Right renal pelvis (tissue), 4 donors: ENCODE measurements at places on chromosomes 16 and 17. TPM values are rescaled to one million over a fixed set of nuclear protein-coding genes. Genes with fewer than 3 reads are reported as not detected.

- DNase-seq: no peak
These were observed 9.3 kb upstream of the IL21R start for GRCh38 chr16:27392671-27393070.

DNA sequence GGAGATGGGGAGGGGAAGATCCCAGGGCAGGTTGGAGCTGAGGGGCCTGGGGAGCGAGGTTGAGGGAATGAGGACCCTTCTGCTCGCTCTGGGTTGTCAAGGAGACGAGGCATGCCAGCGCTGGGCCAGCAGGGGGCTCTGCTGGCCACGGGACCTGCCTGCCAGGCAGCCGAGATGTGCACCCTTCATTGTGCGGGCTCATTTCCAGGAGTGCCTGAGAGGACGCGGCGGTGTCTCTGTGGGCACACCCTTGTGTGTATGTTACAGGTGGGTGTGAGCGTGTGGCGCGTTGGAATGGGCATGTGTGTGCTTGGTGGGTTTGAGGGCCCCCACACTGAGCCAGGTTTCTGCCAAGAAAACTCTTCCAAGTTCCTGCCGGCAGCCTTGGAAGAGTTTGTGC, 15.9 kb downstream of the ARHGAP23 start:
- DNase-seq: no peak

- no peak for DNase-seq
These were observed 8.7 kb downstream of the NUP88 start for GRCh38 chr17:5410594-5411272.

DNA sequence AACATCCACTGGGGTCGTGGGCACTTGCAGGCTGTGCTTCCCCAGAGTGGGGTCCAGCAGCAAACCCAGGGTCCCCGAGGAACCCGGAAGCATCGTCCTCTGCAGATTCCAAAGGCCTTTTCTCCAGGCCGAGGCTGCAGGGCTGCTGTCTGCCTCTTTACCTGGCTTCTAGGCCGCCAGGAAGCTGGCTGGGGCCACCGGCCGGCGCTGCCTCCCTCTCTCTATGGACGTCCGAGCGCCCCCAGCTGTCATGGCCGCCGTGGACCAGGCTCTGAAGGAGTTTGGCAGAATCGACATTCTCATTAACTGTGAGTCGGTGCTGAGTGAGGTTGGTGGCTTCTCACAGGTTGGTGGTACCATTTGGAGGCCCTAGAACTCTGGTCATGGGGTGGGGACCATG, 5.6 kb downstream of the DECR2 start:
- no peak for DNase-seq

GRCh38 chr16:88780142-88781062, 4.6 kb downstream of the PIEZO1 start:
- no peak for DNase-seq

DNA sequence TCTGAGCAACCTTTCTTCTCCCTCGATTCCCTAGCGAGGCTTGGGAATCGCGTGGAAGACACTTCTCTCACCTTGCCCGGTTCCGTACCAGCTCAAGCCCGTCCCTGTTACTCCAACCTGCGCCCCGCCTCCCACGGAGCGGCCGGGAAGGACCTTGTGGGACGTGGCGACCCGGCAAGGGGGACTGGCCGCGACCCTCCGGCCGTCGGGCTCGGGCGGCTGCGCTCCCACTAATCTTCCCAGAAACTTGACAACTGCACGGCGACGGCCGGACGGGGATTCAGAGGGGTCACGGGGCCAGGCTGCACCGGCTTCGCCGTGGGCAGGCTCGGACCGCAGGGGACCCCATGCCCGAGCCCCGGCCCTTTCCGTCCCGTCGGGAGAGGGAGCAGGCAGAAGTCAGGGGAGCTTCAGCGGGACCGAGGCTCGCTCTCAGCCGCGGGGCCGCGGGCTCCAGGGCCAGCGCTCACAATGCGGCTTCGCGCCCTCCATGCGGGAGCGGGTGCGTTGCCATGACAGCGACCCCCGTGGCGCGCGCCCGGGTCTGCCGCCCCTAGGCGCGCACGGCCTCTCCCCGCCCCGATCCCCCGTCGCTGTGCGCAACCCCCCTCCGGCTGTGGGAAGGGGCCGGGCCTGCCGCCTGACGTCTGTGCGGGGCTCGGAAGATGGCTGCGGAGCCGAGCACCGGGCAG, at the start of gene SGSM2:
Gene SGSM2 (plus strand): TSS at position 650 of the 692 bp plus-strand sequence. CDS start 188 bp downstream, outside the sequence.
- DNase-seq: no peak

DNA sequence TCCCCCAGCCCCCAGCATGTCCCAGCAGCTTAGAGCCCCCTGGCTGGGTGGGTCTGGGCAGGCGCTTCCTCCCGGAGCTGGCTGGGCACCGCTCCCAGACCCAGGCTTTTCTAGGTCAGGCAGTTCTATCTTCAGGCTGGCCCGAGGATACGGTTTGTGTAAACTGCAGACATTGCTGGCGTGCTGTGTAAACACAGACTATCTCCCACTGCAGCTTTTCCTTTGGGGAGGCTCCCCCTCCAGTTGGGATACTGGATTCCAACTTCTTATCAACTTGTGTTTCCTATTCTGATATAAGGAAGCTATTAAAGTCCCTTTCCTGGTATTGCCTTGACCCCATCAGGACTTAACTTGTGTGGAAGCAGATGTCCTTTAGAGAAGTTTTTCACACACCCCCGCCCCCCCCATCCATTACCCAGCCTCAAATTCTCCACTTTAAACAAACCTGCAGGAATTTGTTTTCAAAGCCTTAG, 18.3 kb upstream of the GNA13 start:
- DNase-seq: no peak

- no peak for DNase-seq
These were observed 132.8 kb downstream of the LAT start for GRCh38 chr16:29117631-29118030.

GRCh38 chr16:12680531-12680930, 123.2 kb downstream of the CPPED1 start:
- no peak for DNase-seq

DNA sequence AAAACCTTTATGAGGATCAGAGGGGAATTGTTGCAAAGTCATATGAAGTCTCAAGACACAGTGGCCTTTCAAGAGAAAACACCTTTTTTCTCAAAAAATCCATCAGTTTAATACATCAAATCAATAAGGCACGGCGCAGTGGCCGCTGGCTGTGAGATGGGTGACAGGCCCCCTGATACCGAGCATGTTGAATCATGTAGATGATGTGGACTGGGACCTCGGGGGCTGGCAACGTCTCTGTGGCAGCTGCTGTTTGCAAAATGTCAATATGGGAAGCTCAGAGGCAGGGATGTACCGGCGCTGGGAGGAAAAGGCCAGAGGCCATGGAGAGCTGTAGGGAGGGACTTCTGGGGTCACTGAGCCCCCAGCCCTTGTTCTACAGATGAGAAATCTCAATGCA, 169.1 kb downstream of the GSG1L start:
- DNase-seq: no peak

GRCh38 chr17:5892921-5893675, 177.1 kb upstream of the WSCD1 start:
- DNase-seq: no peak

DNA sequence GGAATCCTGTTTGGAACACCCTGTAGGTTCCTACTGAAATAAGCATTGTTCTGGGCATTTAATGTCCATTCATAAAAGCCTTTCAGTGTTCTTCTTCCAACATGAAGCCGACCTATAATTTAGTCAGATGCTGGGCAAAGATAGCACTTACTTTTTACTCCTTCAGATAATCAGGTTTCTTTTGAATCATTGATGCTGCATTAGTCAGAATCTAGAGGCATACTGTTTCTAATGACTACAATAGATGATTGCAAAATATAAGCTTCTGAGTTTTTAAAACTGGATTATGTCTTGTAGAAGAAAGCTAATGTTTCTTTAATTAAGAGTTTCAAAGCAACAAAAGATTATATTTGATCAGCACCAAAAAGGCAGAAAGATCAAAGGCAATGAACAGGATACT, 16.0 kb downstream of the MMD start:
- DNase-seq: no peak

- DNase-seq: no peak
These were observed 105.5 kb downstream of the KPNA2 start for GRCh38 chr17:68141050-68141449.

GRCh38 chr17:34177642-34178041, 77.4 kb upstream of the CCL2 start:
- no peak for DNase-seq

- DNase-seq: no peak
These were observed 22.9 kb downstream of the SEC14L1 start for GRCh38 chr17:77163511-77164280.

- no peak for DNase-seq
These were observed 11.4 kb downstream of the C16orf95 start for GRCh38 chr16:87305505-87306391.

- DNase-seq: no peak
These were observed 839 bp downstream of the NKD1 start for GRCh38 chr16:50548909-50549560.

- DNase-seq: no peak
These were observed 18.2 kb downstream of the DHX38 start for GRCh38 chr16:72111657-72112451.

DNA sequence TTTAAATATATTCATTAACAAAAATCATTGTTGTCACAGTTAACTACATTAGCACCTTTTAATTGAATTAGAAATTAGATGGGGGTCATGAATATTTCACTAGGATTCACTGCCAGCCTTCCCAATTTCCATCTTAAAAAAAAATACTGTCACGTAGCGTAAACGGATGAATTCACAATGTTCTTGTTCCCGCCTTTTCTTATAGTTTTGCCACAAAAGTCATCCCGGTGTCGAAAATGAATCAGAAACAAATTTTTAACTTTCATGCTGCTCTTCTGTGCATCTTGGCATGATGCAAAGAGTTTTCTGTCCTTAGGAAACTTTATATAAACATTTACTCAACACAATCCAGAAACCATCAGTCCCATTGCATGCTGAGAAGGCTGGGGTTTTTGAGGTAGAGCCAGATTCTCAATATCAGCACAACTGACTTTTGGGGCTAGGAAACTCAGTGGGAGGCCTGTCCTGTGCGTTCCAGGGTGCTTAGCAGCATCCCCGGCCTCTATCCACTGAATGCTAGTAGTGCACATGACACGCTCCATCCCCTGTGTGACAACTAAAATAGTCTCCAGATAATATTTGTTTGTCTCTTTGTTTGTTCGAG, 252.9 kb upstream of the XYLT1 start:
- DNase-seq: no peak

DNA sequence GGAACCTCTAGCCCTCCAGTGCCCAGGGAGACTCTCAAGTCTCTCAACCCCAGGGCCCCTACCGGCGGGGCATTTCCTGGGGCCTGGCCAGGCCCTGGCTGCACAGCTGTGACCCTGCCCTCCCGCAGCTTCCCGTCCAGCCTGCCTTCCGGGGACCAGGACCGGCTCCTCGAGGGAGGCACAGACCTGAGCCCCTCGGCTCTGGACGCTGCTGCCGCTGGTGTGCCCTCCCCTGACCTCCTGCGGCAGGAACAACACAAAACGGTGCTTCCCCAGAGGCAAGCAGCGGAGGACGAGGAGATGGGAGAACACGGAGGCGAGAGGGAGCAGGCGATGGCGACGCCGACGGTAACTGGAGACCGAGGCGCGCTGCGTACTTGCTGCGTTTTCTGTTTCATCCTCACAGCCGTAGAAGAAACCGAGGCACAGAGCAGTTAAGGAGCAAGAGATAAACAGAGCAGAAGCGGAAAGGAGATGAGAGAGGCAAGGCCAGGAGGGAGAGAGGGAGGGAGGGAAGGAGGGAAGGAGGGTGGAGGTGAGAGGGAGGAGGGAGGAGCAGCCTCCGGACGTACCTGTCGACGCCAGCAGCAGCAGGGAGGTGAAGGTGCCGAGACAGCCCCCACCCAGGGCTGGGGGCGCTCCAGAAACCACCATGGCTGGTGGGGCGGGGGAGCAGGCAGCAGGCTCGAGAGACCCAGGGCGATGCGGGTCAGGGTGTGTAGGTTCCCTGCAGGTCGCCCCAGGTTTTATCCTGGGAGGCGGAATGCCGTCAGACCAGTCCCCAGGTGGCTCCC, at the start of gene PRSS22:
Gene PRSS22 (minus strand): TSS at position 720 of the 794 bp plus-strand sequence. CDS start 66 bp downstream, at position 654.
- no peak for DNase-seq

DNA sequence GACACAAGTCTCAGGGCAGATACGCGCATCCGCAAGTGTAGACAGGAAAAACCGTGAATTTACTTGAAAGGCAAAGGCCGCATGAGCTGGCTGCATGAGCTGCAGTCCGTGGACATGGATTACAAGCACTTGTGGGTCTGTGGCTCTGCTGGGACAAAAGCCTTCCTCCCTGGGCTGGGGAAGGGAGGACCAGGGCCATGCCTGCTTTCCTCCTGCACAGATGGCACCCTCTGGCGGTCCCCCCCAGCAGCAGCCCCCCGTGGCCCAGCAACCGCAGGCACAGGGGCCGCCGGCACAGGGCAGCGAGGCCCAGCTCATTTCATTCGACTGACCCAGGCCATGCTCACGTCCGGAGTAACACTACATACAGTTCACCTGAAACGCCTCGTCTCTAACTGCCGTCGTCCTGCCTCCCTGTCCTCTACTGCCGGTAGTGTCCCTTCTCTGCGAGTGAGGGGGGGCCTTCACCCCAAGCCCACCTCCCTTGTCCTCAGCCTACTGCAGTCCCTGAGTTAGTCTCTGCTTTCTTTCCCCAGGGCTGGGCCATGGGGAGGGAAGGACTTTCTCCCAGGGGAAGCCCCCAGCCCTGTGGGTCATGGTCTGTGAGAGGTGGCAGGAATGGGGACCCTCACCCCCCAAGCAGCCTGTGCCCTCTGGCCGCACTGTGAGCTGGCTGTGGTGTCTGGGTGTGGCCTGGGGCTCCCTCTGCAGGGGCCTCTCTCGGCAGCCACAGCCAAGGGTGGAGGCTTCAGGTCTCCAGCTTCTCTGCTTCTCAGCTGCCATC, 1.7 kb upstream of the MRPL12 start:
- DNase-seq: no peak

DNA sequence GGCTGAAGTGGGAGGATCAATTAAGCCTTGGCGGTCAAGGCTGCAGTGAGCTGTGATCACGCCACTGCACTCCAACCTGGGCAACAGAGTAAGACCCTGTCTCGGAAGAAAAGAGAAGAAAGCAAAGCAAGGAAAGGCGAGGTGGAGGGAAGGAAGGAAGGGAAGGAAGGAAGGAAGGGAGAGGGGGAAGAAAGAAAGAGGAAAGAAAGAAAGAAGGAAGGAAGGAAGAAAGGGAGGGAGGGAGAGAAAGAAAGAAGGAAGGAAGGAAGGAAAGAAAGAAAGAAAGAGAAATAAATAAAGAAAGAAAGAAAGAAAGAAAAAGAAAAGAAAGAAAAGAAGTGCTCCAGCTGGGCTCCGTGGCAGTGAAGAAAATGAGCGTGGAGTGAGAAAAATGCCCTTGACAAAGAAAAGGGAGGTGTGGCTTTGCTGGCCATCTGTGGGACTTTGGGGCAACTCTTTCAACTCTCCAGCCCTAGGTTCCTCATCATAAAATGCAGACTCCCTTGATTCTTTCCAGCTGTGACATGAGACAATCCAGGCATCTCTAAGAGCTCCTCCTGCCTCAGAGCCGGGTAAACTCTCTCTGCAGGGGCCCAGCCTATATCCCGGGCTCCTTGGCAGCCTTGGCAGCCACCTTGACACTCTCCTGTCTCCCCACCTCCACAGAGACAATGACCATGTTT, 2.4 kb downstream of the GSDMA start:
- no peak for DNase-seq

The GRB2 gene
- polyA plus RNA-seq: 108 TPM

The STX8 gene
- 64.7 TPM for polyA plus RNA-seq

The MSLN gene
- 28.3 TPM for polyA plus RNA-seq

The TBL3 gene
- 37.0 TPM for polyA plus RNA-seq

The KCTD11 gene
- polyA plus RNA-seq: 13.6 TPM

The NECAB2 gene
- 2.0 TPM for polyA plus RNA-seq

The ERN2 gene
- polyA plus RNA-seq: 0.36 TPM

The CHST6 gene
- polyA plus RNA-seq: 0.84 TPM

The G6PC1 gene
- 5.4 TPM for polyA plus RNA-seq

The DNAAF1 gene
- polyA plus RNA-seq: 4.5 TPM

The CCL2 gene
- 23.8 TPM for polyA plus RNA-seq

The RAP1GAP2 gene
- polyA plus RNA-seq: 26.1 TPM

The CSH2 gene
- polyA plus RNA-seq: 2.4 TPM

The TP53TG3D gene
- polyA plus RNA-seq: 1.2 TPM

The C16orf92 gene
- not detected for polyA plus RNA-seq
